ENCODE measurements at places on chromosomes 12 and 14. TPM values are rescaled to one million over a fixed set of nuclear protein-coding genes. Genes with fewer than 3 reads are reported as not detected.

The KRT81 gene
- total RNA-seq, result 3,561 TPM

The TMEM52B gene
- not detected for total RNA-seq

The ITGB7 gene
- total RNA-seq, result 0.35 TPM

The LAG3 gene
- 1.5 TPM for total RNA-seq

The LRRC43 gene
- not detected for total RNA-seq

The HSPB8 gene
- 13.5 TPM for total RNA-seq

The GPR84 gene
- total RNA-seq, result not detected

The MGP gene
- 0.45 TPM for total RNA-seq

Data from A549 treated with ZK216348 at 1 μM for 4 hours (cell line).